ENCODE measurements at places on chromosomes 4 and X.

DNA sequence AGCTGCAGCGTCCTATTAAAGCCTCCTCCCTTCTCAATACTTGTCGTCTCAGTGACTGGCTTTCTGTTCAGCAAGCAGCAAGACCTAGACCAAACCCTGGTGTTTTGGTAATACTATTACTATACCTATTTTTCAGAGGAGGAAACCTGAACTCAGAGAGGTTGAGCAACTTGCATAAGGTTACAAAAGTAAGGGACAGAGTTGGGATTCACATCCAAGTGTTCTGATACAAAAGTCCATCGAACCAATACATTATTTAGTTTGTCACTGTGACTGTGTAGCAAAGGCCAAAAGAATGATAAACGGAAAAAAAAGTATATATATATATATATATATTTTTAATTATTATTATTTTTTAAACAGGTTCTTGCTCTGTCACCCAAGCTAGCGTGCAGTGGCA, 29.9 kb upstream of the KLHL8 start:
- no peak for DNase-seq

- DNase-seq: peak; percentile 56
Observed at GRCh38 chrX:153381684-153382532, 19.2 kb downstream of the PNMA6E start.

- DNase-seq: no peak
Observed at GRCh38 chr4:144318797-144319196, 178.3 kb upstream of the GYPA start.

DNA sequence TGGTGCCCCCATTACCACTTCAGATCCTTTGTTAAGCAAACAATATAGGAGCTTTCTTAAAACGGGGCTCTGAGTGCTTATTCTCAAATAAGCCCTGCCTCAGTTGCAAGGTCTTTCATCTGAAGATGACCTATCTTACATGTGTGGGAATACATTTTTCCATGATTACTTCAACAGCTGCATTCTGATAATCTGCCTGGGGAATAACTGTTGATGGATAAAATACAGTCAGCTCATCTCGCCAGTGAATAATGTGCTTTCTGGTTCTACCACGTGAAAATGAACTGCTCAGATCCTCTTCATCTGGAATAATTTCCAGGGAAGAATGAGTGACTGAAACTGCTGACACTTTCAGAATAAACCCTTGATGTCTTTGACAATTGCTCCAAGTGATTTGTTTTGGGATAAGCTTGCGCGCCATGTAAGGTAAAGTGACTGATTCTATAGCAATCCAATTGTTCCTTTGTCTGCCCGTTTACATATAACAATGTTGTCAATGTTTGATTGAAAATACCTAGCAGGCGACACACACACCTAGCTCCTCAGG, 161.3 kb downstream of the RTL9 start:
- DNase-seq: no peak

- DNase-seq: no peak
Observed at GRCh38 chr4:20311856-20312255, 60.2 kb downstream of the SLIT2 start.

GRCh38 chr4:140250989-140251552, 97.1 kb upstream of the MAML3 start:
- no peak for DNase-seq

GRCh38 chr4:145501051-145501660, 19.5 kb downstream of the SMAD1 start:
- no peak for DNase-seq

- no peak for DNase-seq
Observed at GRCh38 chrX:41036668-41037326, 48.4 kb upstream of the USP9X start.

- no peak for DNase-seq
Observed at GRCh38 chr4:10526429-10527222, 69.4 kb upstream of the ZNF518B start.

- DNase-seq: no peak
Observed at GRCh38 chrX:153865685-153866084, 20.3 kb downstream of the L1CAM start.
